ENCODE measurements at places on chromosomes 1 and 21.

DNA sequence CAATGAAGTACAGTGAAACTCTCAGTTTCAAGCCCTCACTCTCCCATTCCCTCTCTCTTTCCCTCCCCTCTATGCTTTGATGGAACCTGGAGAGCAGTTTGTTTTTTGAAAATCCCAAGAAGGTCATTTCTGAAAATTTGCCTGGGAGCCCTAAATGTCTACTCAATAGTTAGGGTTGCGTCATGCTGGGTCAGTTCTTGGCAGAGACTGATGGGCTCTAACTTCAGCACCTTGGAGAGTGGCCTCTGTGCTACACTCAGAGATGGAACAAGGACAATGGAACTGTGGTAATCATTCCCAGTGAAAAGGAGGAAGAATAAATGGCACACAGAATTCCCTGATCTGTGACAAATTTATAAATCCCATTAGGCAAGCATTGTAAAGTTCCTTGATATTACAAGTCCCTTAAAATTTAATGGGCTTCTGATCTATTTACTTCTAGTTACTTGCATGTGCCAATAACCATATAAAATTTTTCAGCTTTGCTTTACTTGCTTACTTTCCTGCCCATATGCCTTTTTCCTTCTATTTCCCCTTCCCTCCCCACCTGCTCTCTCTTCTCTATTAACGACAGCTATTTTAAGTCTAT lies 182.9 kb upstream of the KCND3 start:
- DNase-seq = no peak

DNA sequence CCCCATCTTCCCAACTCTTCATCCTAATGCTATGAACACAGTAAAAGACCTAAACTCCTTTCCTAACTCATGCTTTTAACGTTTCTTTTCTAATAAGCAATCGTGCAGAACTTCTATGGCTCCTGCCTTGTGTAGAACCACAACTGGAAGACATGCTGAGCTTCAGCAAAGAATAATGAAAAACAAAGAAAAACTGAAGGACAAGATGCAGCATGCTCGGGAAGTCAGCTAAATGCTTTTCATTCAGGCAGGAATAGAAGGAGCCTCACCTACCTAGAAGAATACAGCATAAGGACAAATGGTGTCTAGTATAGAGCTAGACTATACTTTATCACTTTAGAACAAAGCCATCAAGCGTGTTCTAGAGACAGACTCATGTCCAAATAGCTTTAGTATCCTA lies 45.9 kb downstream of the LUZP1 start:
- DNase-seq = no peak

DNA sequence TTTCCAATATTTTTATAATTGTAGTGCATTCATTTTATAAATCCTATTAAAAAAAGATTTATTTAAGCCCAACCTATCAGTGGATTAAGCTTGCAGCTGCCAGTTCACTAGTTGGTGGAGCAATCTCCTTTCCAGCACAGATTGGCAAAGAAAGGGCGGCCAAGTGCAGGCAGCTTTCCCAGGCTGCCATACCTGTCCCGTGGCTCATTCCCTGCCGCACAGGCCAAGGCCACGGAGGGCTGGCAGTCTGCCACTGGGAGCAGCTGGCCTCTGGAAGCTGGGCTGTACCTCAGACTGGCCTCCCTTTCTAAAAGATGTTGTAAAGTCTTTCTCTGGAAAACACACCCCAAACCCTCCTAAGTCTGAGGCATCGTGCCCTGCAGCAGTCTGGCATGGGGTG lies 74.2 kb downstream of the SIM2 start:
- DNase-seq = no peak

- DNase-seq = no peak
Measured at GRCh38 chr1:89351597-89352311, 12.1 kb upstream of the GBP6 start.

DNA sequence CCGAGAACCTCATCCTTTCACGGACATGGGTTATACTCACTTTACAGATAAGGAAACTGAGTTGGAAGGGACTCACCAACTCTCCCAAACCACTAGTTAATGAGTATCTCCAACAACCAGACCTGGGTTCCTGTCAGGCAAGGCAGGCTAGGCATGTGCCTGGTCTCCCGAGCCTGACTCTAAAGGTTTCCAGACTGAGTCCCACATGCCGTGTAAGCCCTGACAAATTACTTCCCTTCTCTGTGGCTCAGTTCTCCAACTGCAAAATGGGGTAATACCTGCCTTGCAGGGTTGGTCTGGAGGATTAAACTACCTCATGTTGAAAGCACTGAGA lies 34.3 kb downstream of the SSBP3 start:
- DNase-seq = no peak
